ENCODE measurements at places on chromosomes 3 and 15. TPM values are rescaled to one million over a fixed set of nuclear protein-coding genes. Genes with fewer than 3 reads are reported as not detected.

UBE2Q2 gene
- 23.2 TPM for total RNA-seq

MYZAP gene
- total RNA-seq = 0.88 TPM

SCN10A gene
- total RNA-seq = not detected

GPR149 gene
- total RNA-seq = not detected

NLGN1 gene
- not detected for total RNA-seq

SLC28A1 gene
- not detected for total RNA-seq

AMIGO3 gene
- total RNA-seq = not detected

CD200R1 gene
- total RNA-seq = 3.3 TPM

KIF7 gene
- 0.22 TPM for total RNA-seq

CHRM5 gene
- total RNA-seq = not detected
